ENCODE measurements at places on chromosomes 12 and 14. TPM values are rescaled to one million over a fixed set of nuclear protein-coding genes. Genes with fewer than 3 reads are reported as not detected.

Gene RERG
- 44.7 TPM for total RNA-seq

Gene GSC
- not detected for total RNA-seq

Gene SMIM41
- total RNA-seq, result 0.31 TPM

Gene TMEM132D
- 0.13 TPM for total RNA-seq

Gene ADAM21
- 0.13 TPM for total RNA-seq

GRCh38 chr12:81958406-81958805 lies 199.3 kb upstream of the PPFIA2 start:
- no peak for DNase-seq
- no peaks in the 10 kb centered on the region for H3K27me3 ChIP-seq
- H3K4me1 ChIP-seq, result no peaks in the 10 kb centered on the region
- no peaks in the 10 kb centered on the region for H3K36me3 ChIP-seq
- H3K27ac ChIP-seq, result no peak overlapping the region
- no peak overlapping the region for H3K4me3 ChIP-seq

DNA sequence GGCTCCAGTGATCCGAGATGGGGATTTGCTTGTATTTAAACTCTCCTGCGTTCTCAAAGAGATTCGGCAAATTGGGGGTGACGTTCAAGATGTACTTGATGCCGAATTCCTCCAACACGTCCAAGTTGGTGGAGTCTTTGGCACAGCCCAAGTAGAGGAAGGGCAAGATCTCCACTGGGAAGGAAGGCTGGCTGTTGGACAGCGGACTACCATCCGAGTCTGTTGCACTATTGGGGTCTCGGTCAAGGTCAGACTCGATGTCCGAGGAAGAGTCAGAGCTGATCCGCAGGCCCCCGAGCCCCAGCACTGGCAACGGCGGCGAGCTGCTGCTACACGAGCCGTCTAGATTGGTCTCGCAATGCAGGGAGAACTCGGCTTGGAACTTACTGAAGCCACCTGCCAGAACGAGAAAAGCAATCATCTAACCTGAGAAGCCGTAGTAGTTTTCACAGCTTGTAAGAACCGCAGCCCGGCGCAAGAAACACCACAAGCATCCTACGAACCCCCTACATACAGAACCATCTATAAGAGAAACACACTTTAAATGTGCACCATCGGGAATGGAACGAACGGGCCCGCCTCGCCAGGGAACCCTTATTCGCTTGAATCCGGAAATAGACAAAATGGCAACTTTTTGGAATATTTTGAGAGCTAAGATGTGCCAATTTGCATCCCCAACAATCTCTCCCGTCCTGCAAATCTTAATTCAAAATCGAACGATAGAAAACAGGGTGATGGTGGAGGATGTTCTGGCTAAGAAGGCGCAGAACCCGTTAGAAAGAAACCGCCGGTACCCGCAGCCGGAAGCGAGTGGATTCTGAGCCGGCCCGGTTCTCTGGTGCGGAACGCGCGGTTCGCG lies 1.4 kb downstream of the DUSP6 start:
- peak overlapping the region; percentile 99 for H3K27ac ChIP-seq
- no peaks in the 10 kb centered on the region for H3K27me3 ChIP-seq
- H3K4me3 ChIP-seq, result peak overlapping the region; percentile 98
- peaks cover 3% of the 10 kb centered on the region for H3K4me1 ChIP-seq
- no peak for DNase-seq

DNA sequence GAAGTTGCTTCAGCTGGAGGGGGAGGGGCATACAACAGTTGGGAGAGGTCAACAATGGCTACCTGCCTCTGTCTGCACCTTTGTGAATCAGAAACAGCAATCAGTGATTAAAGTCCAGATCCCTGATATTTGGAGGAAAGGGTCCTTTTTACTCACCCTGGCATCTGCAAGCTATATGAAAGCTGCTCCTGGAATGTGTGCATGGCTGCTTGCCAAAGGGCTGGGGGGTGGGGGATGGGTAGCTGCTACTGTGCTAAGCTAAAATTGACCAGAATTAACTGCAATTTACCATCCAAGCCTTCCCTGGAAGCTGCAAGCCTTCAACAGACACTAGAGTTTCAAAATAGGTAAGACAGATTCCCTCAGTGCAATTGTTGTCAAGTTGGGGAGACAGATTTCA lies 13.5 kb upstream of the GTF2A1 start:
- peaks cover 3% of the 10 kb centered on the region for H3K4me1 ChIP-seq
- H3K36me3 ChIP-seq, result no peaks in the 10 kb centered on the region
- DNase-seq, result no peak
- H3K27me3 ChIP-seq, result no peaks in the 10 kb centered on the region
- no peak overlapping the region for H3K4me3 ChIP-seq
- no peak overlapping the region for H3K27ac ChIP-seq

DNA sequence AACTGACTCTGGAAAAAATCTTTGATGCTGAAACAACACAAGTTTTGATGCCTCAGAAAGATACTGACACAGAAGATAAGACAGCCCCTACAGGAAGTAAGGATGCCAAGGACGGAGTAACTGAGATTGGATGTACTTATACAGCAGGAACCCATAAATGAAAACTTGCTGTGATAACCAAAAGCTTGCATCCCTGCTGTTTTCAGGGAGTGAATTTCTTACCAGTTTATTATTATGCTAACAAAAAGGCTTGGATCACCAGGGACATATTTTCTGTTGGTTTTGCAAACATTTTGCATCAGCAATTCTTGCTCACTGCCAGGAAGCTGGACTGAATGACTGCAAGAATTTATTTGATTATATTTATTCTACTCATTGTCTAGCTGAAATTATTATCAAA lies 197.7 kb downstream of the NAV3 start:
- no peak overlapping the region for H3K4me3 ChIP-seq
- H3K27ac ChIP-seq, result no peak overlapping the region
- no peaks in the 10 kb centered on the region for H3K27me3 ChIP-seq
- H3K36me3 ChIP-seq, result no peaks in the 10 kb centered on the region

GRCh38 chr12:26770239-26771070 lies 62.5 kb downstream of the ITPR2 start:
- no peaks in the 10 kb centered on the region for H3K27me3 ChIP-seq
- H3K36me3 ChIP-seq, result no peaks in the 10 kb centered on the region

DNA sequence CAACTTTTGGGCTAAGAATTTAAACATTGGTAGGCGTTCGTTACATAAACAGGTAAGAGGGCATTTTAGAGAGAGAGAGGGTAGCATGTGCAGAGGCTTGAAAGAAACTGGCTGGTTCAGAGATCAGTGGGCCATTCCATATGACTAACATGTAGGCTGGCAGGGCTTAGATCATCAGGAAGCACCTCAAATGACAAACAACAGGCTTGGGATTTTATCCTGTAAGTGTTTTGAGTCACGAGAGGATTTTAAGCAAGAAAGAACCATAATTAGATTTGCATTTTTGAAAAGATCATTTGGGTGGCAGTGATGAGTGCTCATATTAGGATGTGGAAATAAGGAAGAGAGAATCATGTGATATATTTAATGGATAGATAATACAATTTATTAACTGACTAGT lies 8.7 kb upstream of the PLEKHA5 start:
- no peaks in the 10 kb centered on the region for H3K4me1 ChIP-seq
- H3K27me3 ChIP-seq, result no peaks in the 10 kb centered on the region
- H3K27ac ChIP-seq, result no peak overlapping the region
- H3K36me3 ChIP-seq, result no peaks in the 10 kb centered on the region
- DNase-seq, result no peak

- no peaks in the 10 kb centered on the region for H3K27me3 ChIP-seq
- no peak for DNase-seq
- no peak overlapping the region for H3K4me3 ChIP-seq
- no peaks in the 10 kb centered on the region for H3K36me3 ChIP-seq
Observed at GRCh38 chr12:6632026-6632983, 3.5 kb downstream of the LPAR5 start.
